EH (cell line): ENCODE measurements at places on chromosomes 12 and 14.

DNA sequence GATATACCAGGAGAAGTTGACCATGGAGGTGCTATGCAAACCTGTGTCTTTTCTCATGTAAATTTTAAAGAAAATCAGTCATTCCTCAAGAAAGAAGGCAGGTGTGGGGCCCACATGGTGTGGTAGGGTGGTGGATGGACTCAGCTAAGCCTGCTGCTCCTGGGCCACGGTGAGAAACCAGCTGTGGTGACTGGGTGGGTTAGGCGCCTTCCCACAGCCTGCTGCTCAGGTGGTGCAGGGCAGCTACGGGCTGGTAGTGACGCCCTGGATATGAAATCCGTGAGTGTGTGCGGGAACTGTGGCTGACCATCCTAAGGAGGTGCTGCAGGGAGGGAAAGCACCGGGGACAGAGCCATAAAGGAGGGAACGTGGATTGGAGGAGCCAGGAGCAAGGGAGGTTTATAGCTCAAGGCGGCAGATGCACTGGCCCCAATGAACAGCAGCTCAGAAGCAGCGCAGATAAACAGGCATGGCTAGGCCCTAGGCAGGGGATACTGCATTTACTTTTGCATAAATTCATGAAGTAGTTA lies 408.8 kb downstream of the FUT8 start:
- no peak for DNase-seq

- no peak for DNase-seq
Observed at GRCh38 chr12:56152756-56153677, 630 bp downstream of the MYL6B start.

DNA sequence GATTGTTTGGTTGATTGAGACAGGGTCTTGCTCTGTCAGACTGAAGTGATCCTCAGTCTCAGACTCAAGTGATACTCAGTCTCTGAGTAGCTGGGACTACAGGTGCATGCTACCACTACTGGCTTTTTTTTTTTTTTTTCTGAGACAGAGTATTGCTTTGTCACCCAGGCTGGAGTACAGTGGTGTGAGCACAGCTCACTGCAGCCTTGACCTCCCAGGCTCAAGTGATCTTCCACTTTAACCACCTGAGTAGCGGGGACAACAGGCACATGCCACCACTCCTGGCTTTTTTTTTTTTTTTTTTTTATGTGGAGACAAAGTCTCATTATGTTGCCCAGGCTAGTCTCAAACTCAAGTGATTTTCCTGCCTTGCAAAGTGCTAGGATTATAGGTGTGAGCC lies 31.8 kb downstream of the CPSF2 start:
- DNase-seq, result no peak

DNA sequence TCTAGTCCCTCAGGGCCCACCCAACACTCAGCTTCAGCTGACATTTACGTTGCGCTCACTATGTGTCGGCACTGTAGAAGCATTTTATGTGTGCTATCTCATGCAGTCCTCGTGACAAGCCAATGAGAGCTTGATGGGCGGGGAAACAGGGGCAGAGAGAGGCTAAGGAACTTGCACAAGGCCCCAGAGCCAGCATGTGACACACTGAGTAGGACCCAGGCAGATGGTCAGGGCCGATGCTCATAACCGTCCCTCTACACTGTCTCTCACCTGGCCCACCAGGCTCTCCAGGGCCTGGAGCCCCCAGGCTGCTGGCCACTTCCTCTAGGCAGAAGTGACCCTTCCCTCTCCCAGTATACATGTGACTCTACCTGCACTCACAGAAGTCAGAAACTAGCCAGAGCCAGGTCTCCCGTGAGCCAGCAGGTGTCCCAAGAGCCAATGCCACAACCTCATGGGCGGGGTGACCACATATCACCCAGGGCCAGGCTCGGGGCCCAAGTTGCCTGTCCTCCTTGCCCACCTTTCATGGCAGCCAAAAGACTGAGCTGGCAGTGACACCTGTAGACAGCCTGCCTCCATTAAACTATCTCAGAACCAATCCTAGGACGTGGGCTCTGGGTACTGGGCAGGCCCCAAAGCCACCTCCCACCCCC lies 38.3 kb downstream of the TTC7B start:
- DNase-seq, result no peak

DNA sequence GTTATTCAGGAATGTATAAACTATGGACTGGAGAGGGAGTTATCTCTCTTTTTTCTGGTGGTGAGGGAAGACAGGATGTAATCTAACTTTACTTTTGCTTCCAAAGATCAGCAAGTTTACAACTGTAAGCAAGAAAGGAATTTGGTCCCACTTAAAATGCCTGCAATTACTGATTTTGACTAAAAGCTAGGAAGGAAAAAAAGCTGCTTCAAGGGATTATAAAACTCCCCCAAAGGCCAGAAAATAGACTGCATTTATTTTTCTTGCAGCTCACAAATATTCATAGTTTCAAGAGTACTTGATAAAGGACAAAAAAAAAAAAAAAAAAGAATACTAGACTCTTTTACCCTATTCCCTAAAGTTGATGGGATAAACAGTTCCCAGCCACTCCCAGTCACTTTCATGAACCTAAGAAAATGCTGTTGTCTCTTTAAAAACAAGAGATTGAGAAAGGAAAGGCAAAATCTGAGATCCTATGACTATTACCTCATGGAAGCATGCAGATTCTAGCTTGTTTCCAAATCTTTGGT lies 128.7 kb upstream of the BMP4 start:
- DNase-seq, result peak; percentile 52

DNA sequence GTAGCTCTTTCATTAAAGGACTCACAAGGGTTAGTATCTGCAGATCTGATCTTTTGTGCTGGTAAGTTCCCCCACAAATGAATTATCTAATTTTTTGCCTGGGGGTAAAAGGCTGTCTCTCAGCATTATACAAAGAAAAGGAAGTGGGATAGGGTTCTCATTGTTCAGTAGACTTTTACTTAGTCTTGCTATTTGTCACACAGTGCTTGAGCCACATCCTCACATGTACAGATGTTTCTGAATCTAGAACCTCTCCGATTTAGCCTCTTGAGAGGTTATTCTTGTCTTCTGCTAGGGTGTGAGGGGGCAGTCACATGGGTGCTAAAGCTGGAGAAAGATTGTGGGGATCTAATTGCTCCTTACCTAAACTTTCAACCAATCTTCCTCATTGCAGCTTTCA lies 93.0 kb downstream of the SLC41A2 start:
- no peak for DNase-seq
